Germinal center (tissue), 1 donor: ENCODE measurements at places on chromosomes 11 and 22.

DNA sequence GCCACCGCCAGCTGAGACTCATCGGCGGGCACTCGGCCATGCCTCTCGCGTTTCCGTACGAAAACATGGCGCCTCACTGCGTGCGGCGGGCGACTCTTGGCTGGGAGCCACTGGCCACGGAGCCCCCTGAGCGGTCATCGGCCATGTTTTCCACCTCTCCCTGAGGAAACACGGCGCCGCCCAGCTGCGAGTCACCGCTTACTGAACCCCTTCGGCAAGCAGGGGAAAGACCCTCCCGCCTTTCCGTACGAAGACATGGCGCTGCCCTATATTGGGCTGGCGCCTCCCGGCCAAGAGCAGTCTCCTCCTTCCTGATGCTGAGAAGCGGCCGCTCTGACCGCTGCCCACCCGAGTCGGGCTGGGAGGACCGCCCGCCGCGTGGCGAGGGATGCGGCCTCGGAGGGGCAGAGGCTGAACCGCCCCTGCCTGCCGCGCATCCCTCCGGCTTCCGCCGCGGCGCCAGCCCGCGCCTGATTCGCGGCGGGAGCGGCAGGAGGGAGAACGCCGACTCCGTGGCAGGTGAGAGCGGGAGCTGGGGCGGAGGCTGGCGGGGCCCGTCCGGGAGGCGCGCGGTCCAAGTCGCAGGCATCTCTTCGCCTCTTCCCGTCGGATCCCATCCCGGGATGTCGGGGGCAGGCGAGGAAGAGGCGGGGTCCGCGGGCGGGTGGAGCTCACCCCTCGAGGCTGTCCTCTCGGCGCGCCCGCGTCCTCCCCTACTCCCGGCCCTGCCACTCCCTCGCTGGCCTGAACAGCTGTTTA lies at the start of gene TCP11L1:
Gene TCP11L1 (plus strand): TSS at position 299 of the 759 bp plus-strand sequence. CDS start 4,202 bp downstream, outside the sequence.
- peak; percentile 89 for DNase-seq

GRCh38 chr22:45818424-45819085 lies 146.9 kb downstream of the ATXN10 start:
- DNase-seq, result no peak

DNA sequence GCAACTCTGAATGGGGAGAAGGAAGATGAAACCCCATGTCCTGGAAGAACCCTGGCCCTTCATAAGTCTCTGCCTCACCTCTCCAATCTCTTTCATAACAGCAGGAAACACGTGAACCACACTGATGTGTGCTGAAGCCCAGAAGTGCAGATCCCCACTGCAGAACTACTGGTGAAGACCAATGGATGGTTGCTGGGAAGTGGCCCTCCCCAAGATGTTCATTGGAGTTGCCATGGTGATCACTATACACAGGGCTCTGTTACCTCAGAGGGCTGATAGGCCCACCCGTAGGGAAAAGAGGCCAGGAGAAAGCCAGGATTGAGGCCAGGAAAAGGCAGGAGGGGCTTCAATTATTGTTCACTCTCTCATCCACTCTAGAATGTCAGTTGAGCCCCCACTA lies 11.6 kb downstream of the TST start:
- no peak for DNase-seq

DNA sequence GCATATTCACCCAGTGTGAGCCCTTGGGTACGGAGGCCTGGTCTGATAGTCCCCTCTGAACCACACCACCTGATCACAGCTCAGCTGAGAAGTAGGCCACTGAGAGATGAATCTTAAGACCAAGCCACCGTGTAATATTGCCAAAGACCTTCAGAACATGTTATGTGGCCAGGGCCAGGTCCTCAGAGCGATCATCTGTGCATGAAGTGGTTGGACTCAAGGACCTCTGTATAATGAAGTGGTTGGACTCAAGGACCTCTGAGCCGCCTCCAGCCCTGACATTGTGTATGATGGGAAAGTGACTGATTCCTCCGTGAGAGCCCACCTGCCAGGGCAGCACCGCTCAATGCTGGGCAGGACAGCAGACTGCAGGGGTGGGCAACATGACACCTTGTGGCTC lies 70.2 kb downstream of the TP53I11 start:
- no peak for DNase-seq

GRCh38 chr11:70292863-70293262 lies 22.4 kb downstream of the PPFIA1 start:
- no peak for DNase-seq

- peak; percentile 82 for DNase-seq
Observed at GRCh38 chr11:64358907-64359711, at the start of gene RPS6KA4. RPS6KA4 (plus strand) TSS chr11:64359162; CDS start chr11:64359236, 74 bp downstream.

GRCh38 chr11:74267014-74267413 lies 44.4 kb downstream of the P4HA3 start:
- no peak for DNase-seq

DNA sequence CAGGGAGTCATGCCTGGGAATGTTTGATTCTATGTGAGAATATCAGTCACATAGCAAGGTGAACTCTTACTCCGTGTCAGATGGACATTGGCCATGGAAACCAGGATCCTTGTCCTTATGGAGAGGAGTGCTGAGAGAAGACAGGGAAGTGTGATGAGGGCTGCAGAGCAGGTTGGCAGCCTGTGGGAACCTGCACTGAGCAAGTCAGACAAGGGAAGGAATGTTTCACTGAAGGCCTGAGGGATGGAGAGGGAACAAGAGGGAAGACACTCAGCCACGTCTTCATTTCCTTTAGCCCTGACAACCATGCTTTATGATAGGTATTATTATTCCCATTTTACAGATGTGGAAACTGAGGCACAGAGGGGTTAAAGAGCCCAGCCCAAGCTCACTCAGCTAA lies 38.4 kb upstream of the HORMAD2 start:
- DNase-seq, result no peak

DNA sequence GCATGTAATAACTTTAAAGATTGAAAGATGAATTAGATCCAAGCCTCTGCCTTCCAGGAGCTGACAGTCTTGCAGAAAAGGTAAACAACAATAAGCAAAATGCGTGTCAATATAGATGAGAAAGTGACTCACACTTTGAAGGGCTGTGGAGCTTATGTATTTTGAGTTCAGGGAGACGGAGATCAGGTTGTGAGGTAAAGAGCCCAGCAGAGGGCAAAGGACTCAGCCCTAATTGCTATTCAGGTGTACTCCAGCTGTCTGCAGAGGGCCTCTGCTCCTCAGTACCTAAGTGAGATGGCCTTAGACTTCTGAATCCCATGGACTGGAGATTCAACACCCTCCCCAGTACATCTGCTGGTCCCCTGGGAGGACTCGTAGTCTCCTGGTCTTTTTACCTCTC lies 22.9 kb upstream of the CTR9 start:
- no peak for DNase-seq

DNA sequence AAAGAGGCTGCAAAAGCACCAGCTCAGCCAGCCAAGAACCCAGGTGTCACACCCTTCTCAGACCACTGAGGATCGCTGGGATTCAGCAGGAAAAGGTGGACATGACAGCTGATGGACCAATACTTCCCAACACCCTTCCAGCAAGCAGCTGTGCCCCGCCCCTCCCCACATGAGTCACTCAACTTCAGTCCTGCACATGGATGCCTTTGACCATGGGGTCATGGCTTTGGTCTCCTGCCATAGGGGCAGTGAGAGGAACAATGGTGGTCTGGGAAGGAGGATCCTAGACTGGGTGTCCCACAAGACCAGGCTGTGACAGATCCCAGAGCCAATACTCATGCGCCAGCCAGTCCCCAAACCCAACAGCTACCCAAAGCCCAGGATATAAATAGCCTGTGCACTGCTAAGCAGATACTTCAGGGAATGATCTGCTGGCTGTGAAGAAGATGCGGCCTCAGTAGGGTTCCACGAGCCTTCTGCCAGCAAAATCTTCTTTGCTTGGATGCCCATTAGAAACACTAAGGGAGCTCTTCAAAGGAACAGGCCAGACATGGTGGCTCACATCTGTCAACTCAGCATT lies 5.5 kb upstream of the RGL4 start:
- no peak for DNase-seq

GRCh38 chr11:1298695-1299492 lies 10.5 kb downstream of the TOLLIP start:
- no peak for DNase-seq
